Right lung (tissue), 10 donors: ENCODE measurements at places on chromosomes 13 and 19. TPM values are rescaled to one million over a fixed set of nuclear protein-coding genes. Genes with fewer than 3 reads are reported as not detected.

Gene NALCN
- 0.40 TPM for polyA plus RNA-seq

DNA sequence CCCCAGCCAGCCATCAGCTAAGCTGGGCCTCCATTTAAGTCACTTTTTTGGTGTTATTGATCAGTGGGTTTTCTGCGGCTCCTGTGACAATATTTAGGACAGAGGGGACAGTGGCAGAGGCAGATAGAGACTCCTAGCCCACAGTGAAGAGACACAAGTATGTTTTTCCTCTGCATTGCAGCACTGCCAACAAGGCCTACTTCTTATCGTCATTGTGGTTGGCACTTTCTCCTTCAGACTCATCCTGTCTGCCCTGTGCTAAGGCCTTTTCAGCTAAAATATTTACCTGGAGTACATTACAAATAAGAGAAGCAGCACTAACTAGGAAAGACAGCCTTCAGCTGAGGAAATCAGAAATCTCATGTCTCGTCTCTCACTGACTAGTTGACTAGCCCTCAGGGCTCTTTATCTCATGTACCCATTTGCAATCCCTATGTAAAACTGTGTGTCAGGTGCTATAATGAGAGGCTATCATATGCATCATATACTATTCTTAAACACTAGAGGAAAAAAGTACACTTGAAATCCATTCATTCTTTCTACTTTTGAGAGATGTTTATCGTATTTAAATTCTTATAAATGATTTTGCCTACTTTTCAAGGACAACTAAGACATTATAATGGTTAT lies 62.2 kb downstream of the ZAR1L start:
- no peak for DNase-seq

DNA sequence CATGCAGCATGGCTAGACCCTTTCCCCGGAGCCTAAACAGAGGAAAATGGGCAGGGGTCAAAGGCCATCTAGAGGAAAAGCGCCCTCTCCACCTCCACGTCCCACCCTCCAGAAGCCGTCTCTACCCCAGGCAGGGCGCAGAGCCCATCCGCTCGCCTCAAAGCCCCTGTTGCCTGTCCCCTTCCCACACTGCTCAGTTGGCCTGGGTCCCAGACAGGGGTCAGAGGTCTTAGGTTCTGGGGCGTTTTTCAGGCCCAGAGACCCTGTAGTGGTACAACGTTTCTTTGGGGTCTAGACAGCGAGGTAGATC lies 285 bp downstream of the TMEM143 start:
- DNase-seq = no peak

DNA sequence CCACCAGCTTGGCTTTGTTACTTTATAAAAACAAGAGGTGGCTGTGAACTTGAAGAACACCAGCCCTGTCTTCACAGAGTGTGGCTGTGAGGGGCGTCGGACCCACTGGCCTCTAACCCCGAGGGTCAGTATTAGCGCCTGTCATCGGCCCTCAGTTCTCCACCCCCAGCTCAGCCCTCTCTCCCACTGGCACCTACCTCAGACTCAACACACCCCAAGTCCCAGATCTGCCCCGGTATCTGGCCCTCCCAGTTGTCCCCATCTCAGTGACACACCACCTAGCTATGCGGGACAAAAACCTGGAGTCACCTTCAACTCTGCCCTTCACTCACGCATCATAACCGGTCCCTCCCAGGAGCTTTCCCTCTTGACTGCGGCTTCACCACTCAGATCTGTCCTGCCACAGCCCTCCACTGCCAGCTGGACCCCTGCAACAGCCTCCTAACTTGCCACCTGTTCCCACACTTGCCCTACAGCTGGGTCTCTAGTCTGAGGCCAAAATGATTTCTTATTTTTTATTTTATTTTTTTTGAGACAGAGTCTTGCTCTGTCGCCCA lies 45.4 kb downstream of the PEPD start:
- DNase-seq = no peak

- no peak for DNase-seq
Measured at GRCh38 chr13:77696879-77697216, 639 bp upstream of the SLAIN1 start.
